Midbrain (tissue), 1 donor: ENCODE measurements at places on chromosomes 6 and 20.

GRCh38 chr20:53061192-53062108, 89.3 kb downstream of the TSHZ2 start:
- DNase-seq = no peak

DNA sequence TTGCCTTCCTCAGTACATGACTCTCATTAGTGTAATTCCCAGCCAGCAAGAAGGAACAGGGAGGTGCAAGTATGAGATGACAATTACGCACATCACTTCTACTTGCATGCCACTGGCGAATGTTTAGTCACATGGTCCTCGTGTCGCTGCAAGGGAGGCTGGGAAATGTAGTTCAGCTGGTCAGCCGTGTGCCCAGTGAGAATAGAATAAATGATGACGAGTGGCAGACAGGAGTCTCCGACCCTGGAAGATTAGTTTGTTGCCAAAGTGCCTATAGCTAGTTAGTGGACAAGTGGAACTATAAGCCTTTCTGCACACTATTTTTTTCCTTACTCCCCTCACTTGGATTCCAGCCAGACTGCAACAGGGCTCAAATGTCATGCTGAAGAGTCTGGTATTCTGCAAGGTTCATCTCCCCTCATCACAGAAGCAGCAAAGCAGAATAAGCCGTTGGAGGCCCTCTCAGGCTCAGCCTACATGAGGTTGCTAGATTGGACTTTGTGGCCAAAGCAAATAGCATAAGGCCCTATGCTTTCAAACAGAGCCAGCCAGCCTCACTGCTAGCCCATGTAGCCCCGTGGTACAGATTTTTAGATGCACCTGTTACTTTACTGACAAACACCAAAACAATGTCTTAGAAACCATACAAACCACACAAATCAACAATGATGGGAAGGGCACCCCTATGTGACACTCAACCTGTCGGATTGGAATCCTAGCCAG, 9.7 kb downstream of the LINC00237 start:
- peak; percentile 68 for DNase-seq

DNA sequence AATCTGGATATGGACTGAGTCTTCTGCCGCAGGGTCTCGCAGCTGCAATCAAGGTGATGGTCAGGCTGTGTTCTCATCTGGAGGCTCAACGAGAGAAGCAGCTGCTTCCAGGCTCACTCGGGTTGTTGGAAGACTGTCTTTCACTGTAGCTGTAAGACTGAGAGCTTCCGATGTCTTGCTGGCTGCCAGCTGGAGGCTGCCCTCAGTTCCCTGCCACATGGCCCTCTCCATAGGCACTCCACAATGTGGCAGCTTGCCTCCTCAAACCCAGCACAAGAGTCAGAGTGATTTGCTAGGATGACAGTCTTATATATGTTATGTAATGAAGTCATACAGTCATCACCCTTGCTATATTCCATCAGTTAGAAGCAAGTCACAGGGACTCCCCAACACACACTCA, 290.5 kb upstream of the CDYL start:
- no peak for DNase-seq

DNA sequence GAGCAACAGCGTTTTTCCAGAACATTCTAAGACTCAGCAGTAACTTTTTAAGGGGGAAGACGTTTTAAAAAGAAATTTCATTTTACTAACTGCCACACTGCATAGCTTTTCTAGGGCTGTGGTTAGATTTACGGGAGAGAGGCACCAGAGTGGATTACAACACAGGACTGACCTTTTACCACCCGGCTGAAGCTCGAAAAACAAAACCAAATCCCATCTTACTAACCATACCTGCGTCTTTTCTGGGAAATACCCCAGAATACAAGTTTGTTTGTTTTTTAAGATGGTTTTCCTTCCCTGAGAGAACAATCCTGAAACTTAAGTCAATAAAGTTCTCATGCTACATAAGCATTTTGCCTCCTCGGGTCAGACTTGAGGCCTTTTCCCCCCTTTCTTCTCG, 209.3 kb upstream of the SOX4 start:
- no peak for DNase-seq

- no peak for DNase-seq
Observed at GRCh38 chr6:160007611-160008010, 38.7 kb downstream of the IGF2R start.

GRCh38 chr20:56795492-56795891, 166.4 kb downstream of the TFAP2C start:
- no peak for DNase-seq

DNA sequence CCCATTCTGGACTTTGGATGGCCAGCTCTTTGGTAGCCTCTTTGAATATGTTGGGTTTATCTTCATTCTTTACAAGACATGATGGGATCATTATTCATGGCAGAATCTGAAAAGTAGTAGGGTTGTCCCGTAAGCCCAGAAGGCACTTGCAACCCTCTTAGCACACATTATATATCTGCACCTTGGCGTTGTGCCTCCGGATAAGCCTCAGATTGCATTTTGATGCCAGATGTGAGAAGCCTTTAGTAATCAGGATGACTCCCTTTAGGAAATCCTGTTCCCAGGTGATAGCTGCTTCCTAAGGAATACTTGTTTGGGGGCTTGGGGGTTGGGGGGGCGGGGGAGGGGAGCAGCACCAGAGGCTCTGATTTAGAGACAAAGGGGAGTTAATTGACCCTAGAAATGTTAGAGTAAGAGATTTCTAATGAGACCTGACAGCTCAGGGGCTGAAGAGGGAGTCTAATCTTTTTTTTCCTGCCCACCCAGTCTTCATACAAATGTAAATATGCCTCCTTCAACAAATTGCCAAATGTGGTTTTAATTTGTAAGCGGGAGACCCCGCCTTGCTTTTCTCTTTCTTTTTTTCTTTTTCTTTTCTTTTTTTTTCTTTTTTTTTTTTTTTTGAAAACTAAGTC, 55.1 kb downstream of the JAG1 start:
- no peak for DNase-seq

- DNase-seq = no peak
Observed at GRCh38 chr6:106913111-106913510, 61.4 kb downstream of the CD24 start.

- no peak for DNase-seq
Observed at GRCh38 chr6:142173980-142174379, 26.9 kb downstream of the VTA1 start.

DNA sequence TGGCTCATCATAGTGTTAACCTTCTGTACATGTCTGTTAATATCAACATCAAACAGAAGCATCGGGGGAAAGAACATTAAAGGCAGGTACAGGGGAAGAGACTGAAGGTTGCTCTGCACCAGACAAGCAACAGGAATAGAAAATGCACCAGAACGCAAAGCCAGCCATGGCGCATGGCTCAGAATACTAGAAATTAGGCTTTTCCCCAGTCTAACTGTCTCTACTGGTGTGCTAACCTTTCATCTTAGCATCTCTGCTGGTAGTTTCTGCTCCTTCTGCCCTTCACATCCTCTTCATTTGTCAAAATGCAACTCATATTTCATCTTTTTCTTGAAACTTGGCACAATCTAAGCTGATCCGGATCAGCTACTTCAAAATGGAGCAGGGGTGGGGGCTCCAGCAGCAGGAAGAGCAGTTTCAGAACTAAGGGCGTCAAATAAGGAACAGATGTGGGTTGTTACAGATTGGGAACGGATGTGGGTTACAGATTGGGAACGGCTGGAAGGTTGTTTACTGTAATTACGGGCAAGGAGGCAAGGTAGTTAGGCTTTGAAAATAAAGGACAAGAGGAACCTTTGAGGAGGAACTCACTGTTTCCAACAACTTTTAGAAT, 13.1 kb upstream of the RNASET2 start:
- DNase-seq = no peak

DNA sequence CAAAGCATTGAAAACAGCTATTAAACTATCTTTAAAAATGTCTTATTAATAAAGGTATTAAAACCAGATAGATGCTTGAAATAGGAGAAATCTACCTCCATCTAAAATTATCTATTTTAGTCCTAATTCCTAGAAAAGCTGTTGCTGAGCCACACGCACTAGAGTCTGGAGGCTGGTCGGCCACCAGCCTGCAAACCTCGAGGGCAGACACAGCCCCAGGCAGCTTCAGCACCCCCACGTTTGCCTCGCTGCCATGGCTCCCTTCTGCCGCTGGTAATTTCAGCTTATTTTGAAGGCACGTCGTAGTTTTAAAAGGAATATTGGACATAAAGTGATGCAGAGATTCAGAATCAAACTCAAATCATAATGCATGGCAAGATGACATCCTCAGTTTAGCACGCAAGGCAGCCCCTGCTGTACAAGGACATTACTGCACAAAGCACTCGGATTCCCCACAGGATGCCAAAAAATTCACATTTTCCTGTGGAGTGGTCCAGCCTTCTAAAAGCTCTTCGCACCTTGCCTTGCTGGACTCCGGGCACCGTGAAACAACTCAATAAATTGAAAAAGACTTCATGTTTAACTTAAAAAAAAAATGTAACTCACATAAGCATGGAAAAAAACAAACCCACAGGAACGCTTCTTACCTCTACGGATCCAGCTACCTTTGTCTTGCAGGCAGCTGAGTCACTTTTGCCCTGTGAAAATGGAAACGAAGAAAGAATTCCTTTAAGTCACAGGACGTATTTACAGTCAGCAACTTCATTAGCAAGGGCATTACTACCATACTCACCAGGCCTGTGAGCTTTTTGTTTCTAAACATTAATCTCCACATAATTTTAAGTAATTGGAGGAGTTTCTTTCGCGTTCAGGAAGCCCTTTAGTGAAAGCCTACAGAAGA, 143.4 kb upstream of the RPS6KA2 start:
- DNase-seq = no peak

- DNase-seq = no peak
Observed at GRCh38 chr6:53659458-53659857, 6.1 kb downstream of the KLHL31 start.

DNA sequence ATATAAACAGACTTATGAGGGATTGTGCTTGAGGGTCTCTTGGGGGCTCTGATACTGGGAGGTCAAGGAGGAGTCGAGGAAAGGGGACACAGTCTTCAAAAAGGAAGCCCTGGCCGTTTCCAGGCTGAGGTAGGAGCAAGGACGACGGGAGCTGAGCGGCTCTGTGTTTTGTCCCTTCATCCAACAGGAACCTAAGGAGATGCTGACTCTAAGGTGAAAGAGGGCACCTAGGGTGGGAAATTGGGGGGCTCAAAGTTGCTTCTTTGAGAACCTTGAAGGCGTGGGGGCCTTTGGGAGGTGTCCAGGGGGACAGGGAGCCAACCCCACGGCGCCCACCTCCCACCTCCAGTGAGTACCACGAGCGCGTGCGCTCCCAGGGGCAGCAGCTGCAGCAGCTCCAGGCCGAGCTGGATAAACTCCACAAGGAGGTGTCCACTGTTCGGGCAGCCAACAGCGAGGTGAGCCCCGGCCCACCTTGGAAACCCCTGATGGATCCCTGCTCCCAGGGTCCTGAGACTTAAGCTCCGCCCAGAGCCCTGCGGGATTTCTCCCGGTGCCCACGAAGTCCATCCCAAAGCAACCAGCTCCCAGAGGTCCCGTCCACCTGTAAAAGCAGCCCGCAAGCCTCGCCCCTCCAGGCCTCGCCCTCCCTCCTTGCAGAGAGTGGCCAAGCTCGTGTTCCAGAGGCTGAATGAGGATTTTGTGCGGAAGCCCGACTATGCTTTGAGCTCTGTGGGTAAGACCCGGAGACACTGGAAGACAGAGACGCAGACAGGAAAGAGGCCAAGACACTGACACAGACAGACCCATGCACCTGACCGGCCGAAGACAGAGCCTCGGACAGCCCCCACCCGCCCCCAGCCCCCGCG, 2.9 kb downstream of the SPAG4 start:
- DNase-seq = no peak

GRCh38 chr6:118867181-118867580, 26.8 kb upstream of the ASF1A start:
- DNase-seq = no peak

GRCh38 chr20:46006022-46006705, 2.5 kb upstream of the MMP9 start:
- DNase-seq = no peak

DNA sequence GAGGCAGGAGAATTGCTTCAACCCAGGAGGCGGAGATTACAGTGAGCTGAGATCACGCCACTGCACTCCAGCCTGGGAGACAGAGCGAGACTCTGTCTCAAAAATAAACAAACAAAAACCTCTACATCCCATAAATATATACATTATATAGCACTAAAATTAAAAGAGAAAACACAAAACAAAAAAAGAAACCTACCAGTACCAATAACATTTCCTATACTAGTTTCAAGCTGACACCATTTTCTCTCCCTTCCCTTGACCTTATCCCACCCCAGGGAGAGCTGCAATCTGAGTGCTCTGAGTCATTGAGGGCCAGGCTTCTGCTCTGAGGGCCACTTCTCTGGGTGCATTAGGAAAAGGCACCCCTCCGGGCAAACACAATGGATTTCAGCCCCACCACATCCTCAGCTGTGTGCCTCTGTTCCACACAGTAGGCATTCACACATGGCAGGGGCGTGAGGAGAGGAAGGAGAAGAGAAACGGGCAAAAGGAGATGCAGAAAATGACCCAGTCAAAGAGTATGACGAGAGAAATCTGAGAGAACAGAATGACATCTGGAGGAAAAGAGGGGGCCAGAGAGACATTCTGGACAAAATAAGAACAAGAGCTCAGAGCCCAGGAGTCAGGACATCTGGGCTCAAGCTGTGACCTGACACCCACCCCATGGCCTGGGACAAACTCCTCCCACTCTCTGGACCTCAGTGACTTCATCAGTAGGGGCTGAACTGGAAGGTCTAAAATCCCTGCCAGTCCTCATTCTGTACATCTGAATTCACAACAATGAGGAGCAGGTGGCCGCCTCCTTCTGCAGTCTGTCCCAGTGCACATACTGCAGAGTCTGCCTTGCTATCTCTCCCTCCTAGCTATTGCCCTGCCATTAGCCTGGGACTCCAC, 18.2 kb downstream of the TRIM26 start:
- no peak for DNase-seq

GRCh38 chr6:135498185-135498841, 773 bp upstream of the AHI1 start:
- peak; percentile 79 for DNase-seq

DNA sequence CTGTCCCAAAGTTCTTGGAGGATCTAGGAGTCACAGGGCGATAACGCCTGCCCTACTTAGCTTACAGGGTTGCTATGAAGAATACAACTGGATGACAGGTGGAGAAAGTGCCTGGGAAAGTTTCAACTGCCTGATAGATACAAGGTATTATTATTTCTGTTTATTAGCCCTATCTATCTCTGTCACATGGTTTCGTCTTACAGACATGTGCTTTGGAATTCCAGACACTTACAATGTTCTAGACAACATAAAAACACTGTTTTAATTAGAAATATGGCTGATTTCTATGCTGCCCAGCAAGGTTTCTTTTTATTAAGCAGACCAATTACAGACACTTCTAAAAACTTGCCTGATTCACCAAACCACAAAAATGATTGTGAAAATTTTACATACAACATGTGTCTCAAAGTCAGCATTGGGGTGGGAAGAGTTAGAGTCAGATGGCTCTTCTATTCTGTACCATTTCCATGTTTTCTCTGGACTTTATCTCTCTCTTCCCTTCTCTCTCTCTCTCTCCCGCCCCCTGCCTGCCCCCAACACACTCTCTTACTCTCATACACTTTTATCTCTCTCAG, 50.0 kb downstream of the GJA10 start:
- DNase-seq = no peak

GRCh38 chr6:158063736-158064135, 82.1 kb downstream of the SYNJ2 start:
- DNase-seq = no peak

GRCh38 chr6:97850458-97851212, 567.6 kb upstream of the MMS22L start:
- no peak for DNase-seq

- no peak for DNase-seq
Observed at GRCh38 chr20:6148073-6148472, 25.2 kb upstream of the FERMT1 start.
